ENCODE measurements at places on chromosomes 2 and 18. TPM values are rescaled to one million over a fixed set of nuclear protein-coding genes. Genes with fewer than 3 reads are reported as not detected.

- DNase-seq = no peak
Observed at GRCh38 chr2:46858702-46859090, 56.9 kb downstream of the MCFD2 start.

- DNase-seq = no peak
Observed at GRCh38 chr2:193276069-193276468, 1081.3 kb upstream of the TMEFF2 start.

- DNase-seq = no peak
Observed at GRCh38 chr2:205692104-205692503, 9.8 kb downstream of the NRP2 start.

DNA sequence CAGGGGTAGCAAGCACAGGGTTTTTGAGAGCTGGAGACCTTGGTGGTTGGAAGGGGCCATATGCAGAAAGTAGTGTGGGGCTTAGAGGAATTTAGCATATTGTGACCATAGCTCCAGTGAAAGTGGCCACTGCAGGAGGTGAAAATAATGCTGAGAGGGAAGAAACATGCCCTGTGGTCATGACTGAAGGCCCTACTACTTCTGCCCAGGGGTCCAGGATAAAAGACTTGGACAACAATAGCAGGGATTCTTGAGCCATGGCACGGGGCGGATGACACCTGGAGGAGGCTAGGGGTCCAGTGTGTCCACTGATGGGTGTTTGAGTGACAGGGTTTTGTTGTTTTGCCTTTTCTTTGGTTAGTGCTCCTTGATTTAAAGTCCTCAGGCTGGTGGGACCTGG is 694.6 kb downstream of the CPS1 start:
- DNase-seq = no peak

DNA sequence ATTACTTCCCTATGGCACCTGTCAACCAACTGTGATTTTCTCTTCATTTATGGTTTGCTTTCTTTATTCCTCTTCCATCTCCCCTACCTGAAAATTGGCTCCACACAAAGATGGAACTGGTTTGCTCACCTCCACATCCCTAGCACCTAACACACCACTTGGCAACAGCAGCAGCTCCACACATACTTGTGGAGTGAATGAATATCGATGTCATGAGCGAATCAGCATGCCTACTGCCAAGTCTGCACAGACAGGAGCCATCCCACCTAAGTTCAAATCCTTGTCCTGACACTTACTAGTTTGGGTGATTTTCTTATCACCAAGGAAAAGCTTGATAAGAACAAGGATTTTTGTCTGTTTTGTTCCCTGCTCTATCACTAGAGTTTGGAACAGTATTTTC is 191.4 kb upstream of the TMEM200C start:
- no peak for DNase-seq

DNA sequence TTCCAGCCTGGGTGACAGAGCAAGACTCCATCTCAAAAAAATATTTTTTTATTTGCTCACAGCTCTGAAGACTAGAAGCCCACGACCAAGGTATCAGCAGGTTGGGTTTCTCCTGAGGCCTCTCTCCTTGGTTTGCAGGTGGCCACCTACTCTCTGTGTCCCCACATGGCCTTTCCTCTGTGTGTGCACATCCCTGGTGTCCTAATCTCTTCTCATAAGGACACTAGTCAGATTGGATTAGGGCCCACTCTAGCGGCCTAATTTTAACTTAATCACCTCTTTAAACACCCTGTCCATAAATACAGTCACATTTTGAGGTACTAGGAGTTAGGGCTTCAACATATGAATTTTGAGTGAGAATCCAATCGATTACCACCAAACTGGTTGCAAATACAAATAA is 2.0 kb upstream of the RAB3GAP1 start:
- no peak for DNase-seq

DNA sequence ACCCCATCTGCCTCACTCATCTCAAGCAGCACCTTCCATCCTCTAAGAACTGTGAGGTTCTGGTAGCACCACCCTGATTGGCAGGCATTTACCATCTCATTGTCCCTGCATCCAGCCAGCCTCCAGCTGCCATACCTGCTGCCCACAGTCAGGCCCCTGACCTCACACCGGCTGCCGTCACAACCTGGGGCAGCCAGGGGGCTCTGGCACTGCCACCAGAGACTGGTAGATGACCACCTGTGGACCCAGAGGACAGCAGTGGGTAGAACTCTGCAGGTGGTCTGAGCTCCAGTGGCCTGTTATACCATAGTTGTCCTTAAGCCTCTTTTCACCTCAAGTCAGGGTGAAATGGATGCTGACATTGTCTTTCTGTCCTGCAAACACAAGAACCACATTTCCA is 69.4 kb downstream of the POLE4 start:
- no peak for DNase-seq

DNA sequence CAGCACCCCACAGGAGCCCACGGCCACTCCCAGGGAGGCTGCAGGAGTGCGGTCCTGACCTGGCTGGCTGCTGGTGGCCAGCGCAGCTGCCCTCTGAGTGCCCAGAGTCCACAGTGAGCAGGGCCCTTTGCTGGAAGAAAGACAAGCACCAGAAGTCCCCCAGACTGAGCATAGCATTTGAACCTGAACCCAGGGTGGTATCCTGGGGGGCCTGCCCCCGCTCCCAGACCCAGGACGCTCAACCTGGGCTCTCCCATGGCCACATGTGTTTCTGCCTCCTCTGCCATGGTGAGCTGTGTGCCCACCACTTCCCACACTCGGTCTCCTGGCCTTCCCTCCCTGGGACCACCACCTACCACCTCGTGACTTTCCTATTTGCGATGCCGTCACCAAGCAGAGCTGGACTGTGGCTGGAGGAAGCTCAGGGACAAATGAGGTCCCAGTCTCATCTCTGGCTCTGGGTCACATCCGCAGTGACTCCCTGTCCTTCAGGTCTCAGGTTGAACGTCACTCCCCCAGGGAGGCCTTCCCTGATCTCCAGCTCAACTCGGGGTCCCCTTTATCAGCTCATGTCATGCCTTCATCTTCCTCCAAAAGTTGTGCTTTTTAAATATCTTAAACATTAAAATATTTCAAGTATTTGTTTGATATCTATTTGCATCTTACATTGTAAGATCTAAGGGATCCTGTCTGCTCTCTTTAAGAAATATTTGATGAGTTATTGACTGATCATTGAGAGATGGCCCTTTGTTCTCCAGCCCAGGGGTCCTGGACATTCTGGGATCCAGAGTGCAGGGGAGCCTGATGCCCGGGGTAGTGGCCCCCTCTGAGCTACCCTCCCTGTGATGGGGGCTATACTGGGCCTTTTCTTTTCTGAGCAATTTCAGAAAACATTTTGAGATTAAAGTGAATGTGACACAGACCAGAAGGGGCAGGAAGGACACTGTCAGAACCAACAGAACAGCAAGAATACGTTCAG is 16.4 kb upstream of the GPR55 start:
- DNase-seq = no peak

DNA sequence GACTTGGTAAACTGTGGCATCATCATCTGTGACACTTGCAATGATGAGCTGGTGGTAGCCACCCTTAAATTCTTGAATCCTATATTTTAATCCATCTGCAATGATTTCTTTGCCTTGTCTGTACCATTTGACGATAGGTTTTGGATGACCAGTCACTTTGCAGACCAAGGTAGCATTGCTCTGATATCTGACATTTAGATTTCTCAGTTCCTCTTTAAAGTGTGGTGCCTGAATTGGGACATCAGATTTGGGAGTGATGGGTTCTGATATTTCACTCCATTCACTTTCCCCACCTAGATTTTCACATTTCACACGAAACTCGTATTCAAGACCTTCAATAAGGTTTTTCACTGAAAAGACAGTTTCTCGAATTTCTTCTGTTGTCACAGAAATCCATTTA is 55.8 kb downstream of the PLEKHA3 start:
- DNase-seq = no peak

- DNase-seq = no peak
Observed at GRCh38 chr2:15687720-15688119, 96.1 kb downstream of the DDX1 start.

DNA sequence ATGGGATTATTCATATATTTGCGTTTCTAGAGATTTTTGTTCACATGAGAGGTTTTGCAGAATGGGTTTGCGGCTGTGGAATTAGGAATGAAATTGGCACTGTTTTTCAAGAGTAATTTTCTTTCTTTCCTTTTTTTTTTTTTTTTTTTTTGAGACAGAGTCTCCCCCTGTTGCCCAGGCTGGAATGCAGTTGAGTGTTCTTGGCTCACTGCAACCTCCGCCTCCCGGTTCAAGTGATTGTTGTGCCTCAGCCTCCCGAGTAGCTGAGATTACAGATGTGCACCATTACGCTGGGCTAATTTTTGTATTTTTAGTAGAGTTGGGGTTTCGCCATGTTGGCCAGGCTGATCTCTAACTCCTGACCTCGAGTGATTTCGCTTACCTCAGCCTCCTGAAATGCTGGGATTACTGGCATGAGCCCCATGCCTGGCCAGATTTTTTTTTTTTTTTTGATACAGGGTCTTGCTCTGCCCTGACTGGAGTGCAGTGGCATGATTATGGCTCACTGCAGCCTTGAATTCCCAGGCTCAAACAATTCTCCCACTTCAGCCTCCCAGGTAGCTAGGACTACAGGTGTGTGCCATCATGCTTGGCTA is 65.3 kb downstream of the MIB1 start:
- DNase-seq = no peak

DNA sequence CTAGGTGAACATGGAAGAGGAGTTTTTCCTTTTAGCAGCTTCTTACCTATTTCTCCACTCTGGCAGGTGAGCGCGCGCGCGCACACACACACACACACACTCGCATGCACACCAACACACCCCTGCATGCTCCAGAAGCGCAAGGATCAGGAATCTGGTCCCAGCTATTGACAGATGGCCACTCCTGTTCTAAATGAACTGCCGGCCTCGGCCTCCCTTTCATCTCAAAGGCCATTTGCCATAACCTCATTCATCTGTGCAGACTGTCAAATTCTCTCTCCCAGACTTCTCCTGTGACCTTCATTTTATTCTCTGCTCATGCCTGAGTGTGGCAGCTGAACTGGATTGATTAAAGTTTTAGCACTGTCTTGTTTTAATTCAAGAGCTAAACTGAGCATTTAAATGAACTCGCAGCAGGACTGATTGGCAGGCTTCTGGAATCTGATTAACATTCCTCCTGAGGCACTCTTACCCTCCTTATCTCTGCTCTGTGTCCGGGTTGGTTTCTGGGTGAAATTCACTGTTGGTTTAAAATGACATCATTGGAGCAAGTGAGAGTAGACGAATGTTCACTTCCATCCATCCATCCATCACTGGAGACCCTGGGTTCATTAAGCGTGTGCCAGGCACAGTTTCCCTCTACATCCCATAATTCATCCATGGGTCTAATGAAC is 58.8 kb downstream of the FECH start:
- DNase-seq = no peak

GRCh38 chr2:161077367-161078210 is 82.6 kb upstream of the TANK start:
- DNase-seq = peak; percentile 85

DNA sequence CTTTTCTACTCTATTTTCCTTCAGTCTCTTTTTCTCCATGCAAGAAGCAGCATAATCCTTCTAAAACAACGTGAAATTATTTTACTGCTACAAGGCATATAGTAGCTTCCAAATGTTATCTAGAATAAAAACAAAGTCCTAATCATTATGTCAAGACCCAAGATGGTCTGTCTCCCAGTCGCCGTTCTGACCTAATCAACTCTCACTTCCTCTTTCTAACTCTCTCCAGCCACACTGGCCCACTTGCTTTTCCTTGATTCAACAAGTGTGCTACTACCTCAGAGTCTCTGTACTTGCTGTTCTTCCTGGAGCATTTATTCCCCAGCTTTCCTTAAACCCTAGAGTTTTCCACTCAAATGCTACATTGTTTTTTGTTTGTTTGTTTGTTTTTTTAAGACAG is 1491.2 kb downstream of the LRP1B start:
- no peak for DNase-seq

- DNase-seq = no peak
Observed at GRCh38 chr18:60865801-60866200, 467.4 kb upstream of the CDH20 start.

DNA sequence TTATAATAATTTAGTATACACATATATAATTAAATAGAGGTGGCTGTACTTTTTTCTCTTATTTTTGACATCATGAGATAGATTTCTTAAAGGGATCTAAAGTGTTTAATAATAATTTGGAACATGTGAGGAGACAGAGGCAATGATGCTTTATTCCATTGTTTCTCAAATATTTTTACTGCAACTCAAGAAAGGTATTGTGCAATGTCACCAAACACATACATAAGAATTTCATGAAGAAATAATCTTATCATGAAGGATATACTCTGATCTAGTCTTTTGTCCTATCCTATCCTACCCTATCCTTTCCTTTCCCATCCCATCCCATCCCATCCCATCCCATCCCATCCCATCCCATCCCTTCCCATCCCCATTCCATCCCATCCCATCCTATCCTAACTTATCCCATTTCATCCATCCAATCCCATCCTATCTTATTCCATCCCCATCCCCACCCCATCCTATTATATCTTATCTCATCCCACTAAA is 232.1 kb upstream of the SMIM21 start:
- DNase-seq = no peak

DNA sequence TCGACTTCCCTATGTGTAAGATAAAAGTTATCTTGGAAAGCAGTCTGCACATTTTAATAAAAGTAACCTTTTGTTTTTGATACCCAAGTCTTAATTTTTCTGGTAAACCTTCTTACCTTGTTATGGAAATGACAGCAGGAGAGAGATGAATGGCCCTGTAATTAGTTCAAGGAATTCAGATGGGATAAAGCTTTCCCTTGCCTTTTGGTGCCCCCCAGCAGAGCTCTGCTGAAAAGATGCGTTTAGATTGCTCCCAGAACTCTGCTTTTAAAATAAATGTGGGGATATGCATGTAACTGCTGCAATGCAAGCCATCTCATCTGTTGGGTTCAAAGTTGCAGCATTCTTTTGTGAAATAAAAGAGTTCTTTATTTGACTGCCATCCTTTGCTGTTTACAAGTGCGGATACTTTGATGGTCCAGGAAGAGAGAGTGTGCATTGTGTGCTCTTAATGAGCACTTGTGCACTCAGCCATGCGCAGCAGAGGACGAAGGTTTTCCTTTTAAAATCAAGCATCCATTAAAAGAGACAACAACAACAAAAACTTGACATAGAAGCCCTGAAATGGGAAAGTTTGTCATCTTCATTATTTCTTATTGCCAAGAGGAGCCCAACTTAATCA is 176.7 kb upstream of the ST6GAL2 start:
- no peak for DNase-seq

DNA sequence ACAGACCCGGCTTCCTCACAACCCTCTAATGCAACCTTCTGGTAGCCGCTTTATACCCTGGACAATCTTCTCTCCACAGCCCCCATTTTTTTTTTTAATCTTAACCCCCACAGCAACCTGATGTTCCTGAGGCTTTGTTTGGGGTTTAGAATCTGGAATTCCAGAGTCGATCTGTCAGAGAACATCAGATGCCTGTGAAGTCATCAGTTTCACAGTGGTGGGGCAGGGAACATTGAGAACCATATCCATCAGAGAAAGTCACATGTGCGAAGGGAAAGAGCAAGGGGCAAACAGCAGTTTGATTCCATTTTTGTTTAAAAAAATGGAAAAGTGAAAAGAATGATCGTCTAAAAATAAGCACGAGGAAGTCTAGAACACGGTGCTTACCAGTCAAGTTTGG is 20.6 kb downstream of the NPAS2 start:
- no peak for DNase-seq

Gene MBD5
- total RNA-seq = 26.5 TPM

Gene ENOSF1
- total RNA-seq = 97.4 TPM

Measured in activated CD4-positive, alpha-beta T cell treated with anti-CD3 and anti-CD28 coated beads for 36 hours (primary cell).